ENCODE measurements at places on chromosomes 3 and 15.

DNA sequence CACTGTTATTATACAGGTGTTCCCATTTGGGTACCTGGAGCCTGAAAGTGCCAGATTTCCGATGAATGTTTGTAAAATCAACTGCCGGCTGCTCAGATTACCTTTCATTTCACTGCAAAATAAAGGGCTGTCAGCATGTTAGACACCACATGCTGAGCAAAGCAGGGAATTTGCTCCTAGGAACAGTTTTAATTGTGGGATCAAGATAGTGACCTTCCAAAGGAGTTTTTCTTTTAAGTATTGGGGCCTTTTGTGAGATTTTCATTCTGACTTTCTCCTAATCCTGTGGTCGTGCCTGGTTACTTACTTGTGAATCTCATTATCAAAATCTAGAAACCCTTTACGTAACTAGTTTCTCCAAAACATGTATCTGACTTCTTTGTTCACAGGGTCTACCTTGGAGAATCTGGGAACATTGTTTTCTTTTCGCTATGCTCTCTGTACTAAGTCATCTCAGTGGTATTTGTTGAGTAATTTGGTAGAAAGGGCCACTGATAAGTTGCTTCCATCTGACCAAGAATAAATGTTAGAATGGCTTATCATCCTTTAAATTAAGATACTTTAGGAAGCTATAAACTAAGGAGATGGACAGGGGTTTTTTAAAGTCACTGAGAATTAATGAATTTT, 40.8 kb upstream of the LRTM1 start:
- no peak for DNase-seq

DNA sequence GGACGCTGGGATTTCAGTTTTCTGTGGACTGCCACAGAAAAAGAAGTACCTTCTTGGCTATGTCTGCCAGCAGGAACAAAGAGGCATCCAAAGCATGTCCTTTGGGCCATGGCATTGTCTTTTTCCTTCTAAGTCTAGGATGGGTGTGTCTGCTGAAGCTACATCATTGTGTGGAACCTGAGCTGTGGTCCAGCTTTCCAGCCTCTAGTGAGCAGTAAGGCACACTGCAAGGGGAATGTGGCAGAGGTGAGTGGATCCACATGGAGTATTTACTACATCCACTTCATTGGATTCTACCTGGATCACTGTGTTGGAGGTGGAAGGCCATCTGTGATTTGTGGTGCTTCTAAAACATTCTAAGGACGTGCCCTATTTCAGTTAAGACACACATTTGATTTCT, 23.7 kb downstream of the CMTM8 start:
- DNase-seq: no peak

GRCh38 chr15:63028442-63029110, 14.0 kb upstream of the TPM1 start:
- DNase-seq: no peak

DNA sequence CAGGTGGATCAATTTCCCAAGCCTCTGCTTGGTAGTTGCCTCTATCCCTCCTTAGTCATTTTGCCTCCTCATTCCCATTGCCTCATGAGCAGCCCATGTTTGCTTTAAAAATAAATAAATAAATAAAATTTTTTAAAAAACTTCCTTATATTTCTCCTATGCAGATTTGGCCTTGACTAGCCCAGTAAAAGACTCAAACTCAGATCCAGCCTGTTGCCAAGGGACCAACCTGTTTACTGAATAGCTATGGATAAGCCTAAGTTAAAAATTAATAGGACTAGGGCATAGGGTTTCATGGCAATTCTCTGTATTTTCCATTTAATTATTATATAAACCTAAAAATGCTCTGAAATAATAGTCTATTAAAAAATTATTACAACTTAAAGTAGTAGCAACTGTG, 384.4 kb downstream of the RSL24D1 start:
- DNase-seq: no peak

- DNase-seq: no peak
Observed at GRCh38 chr3:59775106-59775505, 725.3 kb upstream of the CFAP20DC start.

GRCh38 chr3:197421021-197421420, 122.6 kb upstream of the DLG1 start:
- DNase-seq: no peak

- DNase-seq: no peak
Observed at GRCh38 chr15:26691249-26691648, 81.6 kb downstream of the GABRB3 start.

GRCh38 chr3:166809520-166809919, 570.6 kb downstream of the ZBBX start:
- no peak for DNase-seq

- DNase-seq: no peak
Observed at GRCh38 chr15:79035111-79035601, 55.4 kb downstream of the RASGRF1 start.

DNA sequence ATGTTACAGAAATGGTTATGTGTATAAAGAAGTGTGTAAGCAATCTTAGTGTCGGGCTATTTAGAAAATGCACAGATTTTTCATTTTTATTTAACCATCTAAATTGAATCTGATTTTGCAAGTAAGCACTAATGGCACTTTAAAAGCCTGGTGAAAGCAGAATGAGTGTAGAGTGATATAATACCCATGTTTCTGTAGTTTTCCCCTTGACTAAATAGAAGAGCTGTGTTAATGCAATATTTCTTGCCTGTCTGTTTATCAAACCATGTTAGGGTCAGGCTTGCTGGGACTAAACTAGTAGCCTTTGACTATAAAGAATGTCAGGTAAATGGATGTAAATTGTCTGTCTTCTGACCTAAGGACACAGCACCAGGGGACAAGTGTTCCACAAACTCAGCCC, 714.0 kb downstream of the CADM2 start:
- DNase-seq: no peak

- DNase-seq: no peak
Observed at GRCh38 chr3:194587438-194587931, 45.7 kb downstream of the TMEM44 start.

GRCh38 chr15:81292523-81293001, 31.4 kb downstream of the STARD5 start:
- no peak for DNase-seq

GRCh38 chr3:177196008-177196455, 1.2 kb downstream of the TBL1XR1 start:
- DNase-seq: no peak

DNA sequence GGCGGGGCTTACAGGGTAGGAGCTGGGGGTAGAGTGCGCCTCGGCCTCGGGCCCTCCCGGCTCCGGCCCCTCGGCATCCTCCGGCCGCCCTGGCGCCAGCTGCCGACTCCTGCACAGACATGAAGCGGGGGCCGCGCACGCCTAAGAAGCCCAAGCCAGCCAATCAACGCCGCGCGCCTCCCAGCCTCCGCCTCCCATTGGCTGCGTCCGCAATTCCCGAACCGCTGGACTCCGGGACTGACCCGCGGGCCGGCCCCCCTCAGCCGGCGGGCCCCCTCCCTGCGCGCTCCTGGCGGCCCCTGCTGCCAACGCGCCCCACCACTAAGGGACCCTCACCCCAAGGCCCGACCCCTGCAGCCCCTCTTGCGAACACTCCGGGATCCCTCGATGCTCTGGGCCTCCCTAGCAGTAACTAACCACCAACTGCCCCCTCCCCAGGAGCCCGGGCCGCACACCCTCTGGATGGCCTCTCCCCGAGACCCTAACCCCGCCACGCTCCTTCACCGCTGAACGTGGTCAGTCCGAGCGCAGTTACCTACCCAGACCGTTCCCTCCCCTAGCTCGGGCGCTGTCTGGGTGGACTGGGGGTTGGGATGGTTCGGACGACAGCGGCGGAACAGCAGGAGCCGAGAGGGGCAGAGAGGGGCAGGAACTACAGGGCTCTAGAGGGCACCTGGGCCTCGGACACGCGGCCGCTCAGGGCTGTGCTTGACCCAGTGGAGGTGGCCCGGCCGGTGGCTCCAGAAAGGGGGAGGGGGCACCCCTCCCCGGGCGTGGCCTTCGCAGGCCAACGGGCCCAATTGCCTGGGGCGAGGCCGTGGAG, 5.0 kb downstream of the GATA2 start:
- peak; percentile 63 for DNase-seq
